Peyer's patch (tissue), 4 donors: ENCODE measurements at places on chromosomes 5 and 9. TPM values are rescaled to one million over a fixed set of nuclear protein-coding genes. Genes with fewer than 3 reads are reported as not detected.

Gene SAXO1
- not detected for total RNA-seq

Gene DCAF10
- total RNA-seq: 26.8 TPM

- DNase-seq: no peak
These were observed 212.4 kb upstream of the DMRT1 start for GRCh38 chr9:629146-629545.

DNA sequence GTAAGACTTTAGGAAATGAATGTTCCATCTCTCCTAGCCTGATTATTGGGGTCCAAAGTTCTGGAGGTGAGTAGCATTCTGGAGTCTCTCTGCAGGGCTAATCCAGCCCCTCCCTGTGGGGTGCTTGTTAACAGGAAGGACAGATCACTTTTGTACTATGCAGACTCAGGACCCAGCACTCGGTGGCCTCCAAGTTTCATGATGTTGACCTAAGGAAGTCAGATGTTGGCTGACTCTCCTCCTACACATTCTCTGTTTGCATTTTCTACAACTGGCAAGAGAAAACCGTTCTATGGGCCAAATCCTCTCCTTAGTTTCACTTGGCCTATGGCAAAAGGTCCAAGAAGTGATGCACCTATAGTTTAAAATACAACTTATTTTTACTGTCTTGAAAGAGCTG lies 5.5 kb upstream of the PDE8B start:
- DNase-seq: no peak

- no peak for DNase-seq
These were observed 39.0 kb downstream of the FAM78A start for GRCh38 chr9:131237291-131237690.
